ENCODE measurements at places on chromosomes 12 and 14.
A peak's percentile ranks its signal among the peaks of the same experiment; 100 is the strongest.

DNA sequence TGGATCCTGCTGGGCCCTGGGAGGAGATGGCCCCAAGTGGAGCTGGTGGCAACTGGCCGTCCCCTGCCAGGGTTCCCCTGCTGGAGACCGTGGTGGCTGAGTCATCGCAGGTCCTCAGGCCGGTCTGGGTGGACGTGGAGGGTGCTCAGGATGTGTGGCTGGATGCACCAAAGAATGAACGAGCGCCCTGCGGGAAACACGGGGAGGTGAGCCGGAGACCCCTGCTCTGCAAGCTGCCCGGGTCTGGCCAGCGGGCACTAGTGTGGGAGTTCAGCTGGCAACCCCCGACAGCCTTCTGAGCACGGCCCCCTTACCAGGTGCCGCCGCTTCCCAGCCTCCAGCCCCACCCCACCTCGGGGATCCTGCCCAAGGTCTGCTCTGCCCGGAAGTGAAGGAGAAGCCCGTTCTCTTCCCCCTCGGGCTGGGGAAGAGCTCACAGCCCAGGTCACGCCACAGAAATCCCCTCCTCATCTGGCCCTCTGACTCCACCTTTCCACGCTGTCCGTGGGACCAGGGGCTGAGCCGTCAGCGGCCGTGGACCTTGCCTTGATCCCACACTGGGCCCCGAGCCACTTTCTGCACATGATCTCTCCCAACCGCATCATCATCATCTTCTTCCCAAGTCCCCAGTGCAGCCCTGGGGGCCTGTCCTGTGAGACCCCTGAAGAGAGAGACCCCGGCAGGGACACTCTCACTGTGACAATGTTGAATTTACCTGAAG is 165.5 kb downstream of the KIF26A start:
- H3K4me3 ChIP-seq = no peak overlapping the region
- no peaks in the 10 kb centered on the region for H3K36me3 ChIP-seq
- no peak overlapping the region for H3K27ac ChIP-seq
- H3K27me3 ChIP-seq = no peaks in the 10 kb centered on the region

DNA sequence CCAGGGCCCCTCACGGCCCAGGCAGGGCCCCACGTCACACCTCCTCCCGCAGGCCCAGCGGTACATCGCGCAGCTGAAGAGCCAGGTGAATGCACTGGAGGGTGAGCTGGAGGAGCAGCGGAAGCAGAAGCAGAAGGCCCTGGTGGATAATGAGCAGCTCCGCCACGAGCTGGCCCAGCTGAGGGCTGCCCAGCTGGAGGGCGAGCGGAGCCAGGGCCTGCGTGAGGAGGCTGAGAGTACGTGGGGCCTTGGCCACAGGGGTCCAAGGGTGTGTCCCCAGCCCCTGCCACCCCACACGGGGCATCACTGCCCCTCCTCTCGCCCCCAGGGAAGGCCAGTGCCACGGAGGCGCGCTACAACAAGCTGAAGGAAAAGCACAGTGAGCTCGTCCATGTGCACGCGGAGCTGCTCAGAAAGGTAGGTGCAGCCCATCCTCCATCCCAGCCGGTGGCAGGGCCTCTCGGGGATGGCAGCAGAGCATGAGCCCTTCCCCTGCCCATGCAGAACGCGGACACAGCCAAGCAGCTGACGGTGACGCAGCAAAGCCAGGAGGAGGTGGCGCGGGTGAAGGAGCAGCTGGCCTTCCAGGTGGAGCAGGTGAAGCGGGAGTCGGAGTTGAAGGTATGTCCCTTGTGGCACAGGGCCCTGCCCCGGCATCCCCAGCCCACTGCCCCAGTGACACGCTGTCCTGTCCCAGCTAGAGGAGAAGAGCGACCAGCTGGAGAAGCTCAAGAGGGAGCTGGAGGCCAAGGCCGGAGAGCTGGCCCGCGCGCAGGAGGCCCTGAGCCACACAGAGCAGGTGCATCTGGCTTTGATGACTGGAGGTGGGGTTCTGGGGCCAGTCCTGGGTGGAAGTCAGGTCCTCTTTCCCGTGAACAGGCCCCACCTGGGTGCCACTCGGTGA is 20.9 kb downstream of the HIP1R start:
- H3K27me3 ChIP-seq = no peaks in the 10 kb centered on the region
- no peak overlapping the region for H3K27ac ChIP-seq
- peaks cover 13% of the 10 kb centered on the region for H3K4me1 ChIP-seq
- H3K4me3 ChIP-seq = no peak overlapping the region
- H3K36me3 ChIP-seq = no peaks in the 10 kb centered on the region

- no peak overlapping the region for H3K4me3 ChIP-seq
- no peaks in the 10 kb centered on the region for H3K36me3 ChIP-seq
- H3K4me1 ChIP-seq = no peaks in the 10 kb centered on the region
- no peak for DNase-seq
These were observed 1662.6 kb upstream of the SEL1L start for GRCh38 chr14:83196236-83196635.

DNA sequence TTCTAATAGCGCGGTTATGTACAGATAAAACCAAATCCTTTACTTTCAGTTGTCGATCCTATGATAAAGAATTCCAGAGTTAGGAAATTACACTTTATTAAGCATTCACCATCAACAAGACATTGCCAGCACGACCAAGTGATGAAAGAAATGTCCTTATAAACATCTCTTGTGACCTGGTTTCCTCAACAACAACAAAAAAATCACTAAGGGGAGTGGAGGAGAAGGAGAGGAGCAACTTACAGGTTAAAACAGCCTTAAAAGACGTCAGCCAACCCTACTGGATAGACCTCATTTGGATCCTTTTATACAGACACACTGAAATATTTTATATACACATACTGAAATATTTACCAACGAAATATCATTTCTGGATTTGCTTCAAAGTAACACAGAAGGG is 22.8 kb downstream of the SART3 start:
- no peak overlapping the region for H3K4me3 ChIP-seq
- no peak for DNase-seq
- H3K27ac ChIP-seq = no peak overlapping the region
- H3K36me3 ChIP-seq = peaks cover 49% of the 10 kb centered on the region

DNA sequence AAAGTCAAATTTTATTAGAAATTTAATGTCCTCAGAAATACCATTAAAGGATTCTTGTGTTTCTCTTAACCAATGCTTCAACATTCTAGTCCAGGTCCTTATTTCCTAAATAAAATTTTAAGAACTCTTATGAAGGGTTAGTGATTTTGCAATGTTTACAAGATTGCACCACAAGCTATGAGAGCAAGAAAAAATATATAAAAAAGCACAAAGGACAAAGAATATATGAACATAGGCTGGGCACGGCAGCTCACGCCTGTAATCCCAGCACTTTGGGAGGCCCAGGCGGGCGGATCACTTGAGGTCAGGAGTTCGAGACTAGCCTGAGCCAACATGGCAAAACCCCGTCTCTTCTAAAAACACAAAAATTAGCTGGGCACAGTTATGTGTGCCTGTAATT is 7.7 kb downstream of the RACGAP1 start:
- H3K27ac ChIP-seq = peak overlapping the region; percentile 48
- H3K27me3 ChIP-seq = no peaks in the 10 kb centered on the region
- peaks cover 3% of the 10 kb centered on the region for H3K36me3 ChIP-seq
- peaks cover 6% of the 10 kb centered on the region for H3K4me1 ChIP-seq
- H3K4me3 ChIP-seq = no peak overlapping the region

DNA sequence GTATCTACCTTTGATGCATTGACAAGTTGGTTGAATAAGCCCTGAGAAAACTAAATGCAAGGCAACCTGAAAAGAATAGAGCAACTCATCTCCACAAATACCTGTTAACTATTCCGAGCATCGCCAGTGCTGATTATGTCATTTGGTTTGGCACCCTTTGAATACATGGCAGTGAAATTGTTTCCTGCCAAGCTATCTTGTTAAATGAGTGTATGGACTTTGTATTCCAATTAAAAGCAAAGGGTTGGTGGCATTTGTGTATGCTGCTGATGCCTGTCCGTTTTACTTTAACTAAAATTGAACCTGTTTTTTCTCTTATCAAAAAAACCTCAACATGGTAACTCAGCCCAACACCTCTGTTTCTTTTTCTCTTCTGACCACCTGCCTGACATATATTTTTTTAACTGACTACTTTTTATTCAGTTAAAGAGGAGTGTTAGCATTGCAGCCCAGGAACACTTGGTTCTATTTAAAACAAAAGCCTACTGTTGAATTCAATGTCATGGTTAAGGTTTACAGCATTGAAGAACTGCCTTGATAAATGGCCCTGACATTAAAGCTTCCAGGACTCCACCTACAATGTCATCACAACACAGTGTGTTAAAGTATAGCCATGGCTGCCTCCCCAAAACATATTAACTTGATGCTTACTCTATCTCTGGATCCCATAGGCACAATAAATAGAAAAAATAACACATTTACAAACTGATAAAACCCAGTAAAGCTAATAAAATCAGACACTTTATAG is 838.3 kb upstream of the NOVA1 start:
- no peaks in the 10 kb centered on the region for H3K36me3 ChIP-seq
- no peak overlapping the region for H3K27ac ChIP-seq
- no peak overlapping the region for H3K4me3 ChIP-seq
- no peaks in the 10 kb centered on the region for H3K4me1 ChIP-seq

- peak; percentile 58 for DNase-seq
- peaks cover 18% of the 10 kb centered on the region for H3K4me1 ChIP-seq
- H3K36me3 ChIP-seq = no peaks in the 10 kb centered on the region
- H3K4me3 ChIP-seq = no peak overlapping the region
- no peaks in the 10 kb centered on the region for H3K27me3 ChIP-seq
These were observed 3.7 kb upstream of the NECAP1 start for GRCh38 chr12:8078398-8078797.

- H3K4me3 ChIP-seq = no peak overlapping the region
- H3K4me1 ChIP-seq = no peaks in the 10 kb centered on the region
- no peaks in the 10 kb centered on the region for H3K36me3 ChIP-seq
These were observed 42.6 kb upstream of the BCL11B start for GRCh38 chr14:99314623-99315022.

GRCh38 chr12:53358836-53359419 is 21.0 kb upstream of the SP1 start:
- no peaks in the 10 kb centered on the region for H3K4me1 ChIP-seq
- no peak overlapping the region for H3K27ac ChIP-seq
- no peak for DNase-seq
- no peak overlapping the region for H3K4me3 ChIP-seq
- H3K27me3 ChIP-seq = no peaks in the 10 kb centered on the region

DNA sequence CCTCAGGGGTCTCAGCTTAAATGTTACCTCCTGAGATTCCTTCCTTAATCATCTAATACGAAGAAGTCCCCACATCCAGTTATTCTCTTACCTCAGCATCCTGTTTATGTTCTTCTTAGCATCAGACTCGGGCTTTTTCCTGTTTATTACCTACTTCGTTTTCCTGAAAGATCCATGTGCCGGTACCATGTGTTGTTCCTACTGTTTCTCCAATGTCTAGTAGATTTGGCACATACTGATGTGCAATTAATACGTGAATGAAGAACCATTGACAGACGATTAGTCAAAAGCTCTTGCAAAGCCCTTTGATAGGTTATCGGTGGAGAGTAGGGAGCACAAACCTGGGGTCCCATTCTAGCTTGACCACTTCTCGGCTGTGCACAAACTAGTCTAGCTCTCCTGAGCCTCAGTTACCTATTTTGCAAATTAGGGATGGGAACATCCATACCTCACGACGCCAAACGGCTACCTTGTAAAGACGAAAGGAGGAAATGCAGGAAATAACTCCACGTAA is 735 bp upstream of the MAPKAPK5 start:
- no peaks in the 10 kb centered on the region for H3K27me3 ChIP-seq
- no peak for DNase-seq
- peak overlapping the region; percentile 96 for H3K27ac ChIP-seq
- H3K4me3 ChIP-seq = peak overlapping the region; percentile 96

GRCh38 chr14:103628221-103628683 is 759 bp upstream of the KLC1 start:
- peak overlapping the region; percentile 98 for H3K4me3 ChIP-seq
- H3K27me3 ChIP-seq = no peaks in the 10 kb centered on the region
- peak overlapping the region; percentile 92 for H3K27ac ChIP-seq
- peaks cover 23% of the 10 kb centered on the region for H3K4me1 ChIP-seq

- peak overlapping the region; percentile 95 for H3K27ac ChIP-seq
- no peak for DNase-seq
- no peaks in the 10 kb centered on the region for H3K36me3 ChIP-seq
- H3K27me3 ChIP-seq = no peaks in the 10 kb centered on the region
These were observed 1.9 kb downstream of the CLIP1 start for GRCh38 chr12:122420471-122421162.

DNA sequence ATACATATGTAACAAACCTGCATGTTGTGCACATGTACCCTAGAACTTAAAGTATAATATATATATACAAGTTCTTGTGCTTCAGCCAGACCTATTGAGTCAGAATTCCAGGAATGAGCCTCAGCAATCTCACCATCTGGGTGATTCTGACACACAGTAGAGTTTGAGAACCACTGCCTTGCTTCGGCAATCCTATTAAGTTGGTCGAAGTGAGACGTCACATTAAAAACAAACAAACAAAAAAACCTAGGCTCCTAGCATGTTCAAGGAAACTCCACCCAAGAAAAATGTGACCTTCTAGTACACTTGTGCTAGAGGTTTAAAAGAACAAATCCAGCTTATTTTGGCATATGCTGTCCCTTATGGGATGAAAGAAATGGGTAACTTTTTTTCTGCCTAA is 115.8 kb downstream of the SINHCAF start:
- no peaks in the 10 kb centered on the region for H3K36me3 ChIP-seq
- no peak for DNase-seq
- H3K4me3 ChIP-seq = no peak overlapping the region
- no peak overlapping the region for H3K27ac ChIP-seq
- peaks cover 2% of the 10 kb centered on the region for H3K27me3 ChIP-seq

DNA sequence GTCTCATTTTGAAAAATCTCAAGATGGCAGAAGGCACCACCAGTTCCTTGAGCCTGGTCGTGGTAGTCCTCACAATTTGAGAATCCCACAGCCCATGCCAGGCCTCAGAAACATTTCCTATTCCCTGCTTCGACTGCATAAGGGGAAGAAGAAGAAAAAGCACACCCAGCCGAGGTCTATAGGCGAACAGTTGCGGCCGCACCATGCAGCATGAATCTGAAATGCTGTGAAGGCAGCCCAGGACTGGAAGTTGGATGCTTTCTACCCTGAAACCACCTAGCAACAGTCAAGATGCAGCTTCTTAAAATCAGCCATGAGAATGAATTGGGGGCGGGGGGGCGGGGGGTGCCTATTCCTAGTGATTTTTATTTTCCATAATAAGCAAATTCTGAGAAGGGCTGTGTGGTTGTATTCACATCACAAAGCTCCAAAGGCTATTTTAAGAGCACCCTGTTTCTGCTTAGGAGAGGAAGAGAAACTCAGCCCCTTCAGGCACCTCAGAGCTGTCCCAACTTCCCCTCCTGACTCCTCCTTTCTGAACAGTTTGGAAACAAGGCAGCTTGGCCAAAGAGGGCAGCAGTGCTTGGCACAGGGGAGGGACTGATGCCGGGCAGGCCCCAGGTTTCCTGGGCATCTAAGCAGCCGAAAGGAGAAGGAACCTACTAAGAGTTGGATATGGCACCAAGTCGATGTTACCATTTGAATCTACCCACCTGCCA is 172.5 kb upstream of the FOXN3 start:
- DNase-seq = no peak
- no peaks in the 10 kb centered on the region for H3K4me1 ChIP-seq
- no peaks in the 10 kb centered on the region for H3K27me3 ChIP-seq
- no peak overlapping the region for H3K27ac ChIP-seq

GRCh38 chr14:104578321-104578720 is 1.2 kb upstream of the C14orf180 start:
- no peaks in the 10 kb centered on the region for H3K36me3 ChIP-seq
- no peaks in the 10 kb centered on the region for H3K4me1 ChIP-seq
- no peak for DNase-seq
- H3K27ac ChIP-seq = no peak overlapping the region
- no peak overlapping the region for H3K4me3 ChIP-seq
